ENCODE measurements at places on chromosomes 4 and X.

GRCh38 chr4:60648774-60649173, 551.4 kb upstream of the ADGRL3 start:
- DNase-seq = no peak

GRCh38 chr4:172845281-172845680, 323.3 kb upstream of the GALNT7 start:
- no peak for DNase-seq

DNA sequence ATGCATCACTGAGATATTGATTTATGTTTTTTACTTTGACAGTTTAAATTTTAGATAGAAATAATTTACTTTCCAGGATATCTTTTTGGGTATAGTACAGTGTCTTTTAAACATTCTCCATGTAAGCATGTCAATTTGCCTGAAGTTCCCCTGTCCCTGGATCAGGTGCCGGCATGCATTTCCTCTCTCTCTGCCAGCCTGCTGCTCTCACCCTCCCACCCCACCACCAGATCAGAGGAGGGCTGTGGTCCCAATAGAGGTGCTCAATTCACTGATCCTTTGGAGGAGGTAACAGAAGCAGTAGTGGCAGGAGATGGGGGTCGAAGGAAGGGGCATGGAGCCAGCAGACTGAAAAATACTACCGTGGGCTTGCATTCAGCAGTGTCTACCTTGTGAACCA, 28.3 kb upstream of the DSPP start:
- no peak for DNase-seq

DNA sequence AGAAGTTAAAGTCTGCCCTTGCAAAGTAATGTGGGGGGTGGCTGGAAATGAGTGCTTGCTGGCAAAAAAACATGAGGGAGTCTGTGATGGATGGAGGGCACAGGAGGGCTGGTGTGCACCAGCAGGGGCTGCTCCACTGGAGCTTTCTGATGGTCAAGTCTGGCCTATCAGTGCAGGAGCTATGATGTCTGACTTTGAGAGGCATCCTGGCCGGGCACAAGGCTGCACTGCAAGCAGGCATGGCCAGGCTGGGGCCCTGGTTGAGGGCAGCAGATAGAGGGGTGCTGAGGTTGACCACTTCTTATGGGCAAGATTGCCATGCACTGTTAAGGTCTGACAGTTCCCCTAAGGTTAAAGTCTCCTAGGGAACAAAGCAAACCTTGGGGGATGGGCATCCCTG, 1140.2 kb downstream of the FAM133A start:
- DNase-seq = no peak

GRCh38 chrX:19599253-19599652, 83.9 kb upstream of the MAP3K15 start:
- no peak for DNase-seq

- no peak for DNase-seq
Measured at GRCh38 chrX:138709886-138710791, 1.4 kb downstream of the FGF13 start.

Measured in stimulated activated CD8-positive, alpha-beta memory T cell treated with anti-CD3 and anti-CD28 coated beads, Interleukin-12 subunit alpha, Interleukin-12 subunit beta, amount 100 ng/mL, for 4 hours (primary cell).